ENCODE measurements at places on chromosomes 5 and 9.

DNA sequence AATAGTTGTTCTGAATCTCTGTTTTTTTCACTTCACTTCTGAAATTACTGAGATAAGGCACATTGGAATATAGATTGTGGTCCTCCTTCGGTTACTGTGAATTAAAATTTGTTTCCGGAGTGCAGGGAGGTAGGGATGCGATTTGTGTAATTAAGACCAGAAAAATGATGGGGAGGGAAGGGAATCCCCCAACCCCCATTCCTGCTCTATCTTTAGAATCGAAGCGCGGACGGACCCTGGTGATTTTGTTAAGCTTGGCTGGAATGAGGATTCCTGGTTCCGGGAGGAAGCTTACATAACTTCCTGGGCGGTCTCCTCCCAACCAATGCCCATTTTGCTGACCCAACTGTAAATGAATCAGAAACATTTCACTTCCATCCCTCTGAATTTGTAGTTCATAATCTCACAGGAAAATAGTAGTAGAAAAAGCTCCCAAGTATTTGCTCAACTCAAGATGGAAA, 220.1 kb upstream of the MSX2 start:
- H3K27ac ChIP-seq, result no peak overlapping the region
- DNase-seq, result no peak
- no peaks in the 10 kb centered on the region for H3K27me3 ChIP-seq
- no peaks in the 10 kb centered on the region for H3K36me3 ChIP-seq
- peak overlapping the region; percentile 15 for H3K4me3 ChIP-seq
- H3K4me1 ChIP-seq, result peaks cover 11% of the 10 kb centered on the region

DNA sequence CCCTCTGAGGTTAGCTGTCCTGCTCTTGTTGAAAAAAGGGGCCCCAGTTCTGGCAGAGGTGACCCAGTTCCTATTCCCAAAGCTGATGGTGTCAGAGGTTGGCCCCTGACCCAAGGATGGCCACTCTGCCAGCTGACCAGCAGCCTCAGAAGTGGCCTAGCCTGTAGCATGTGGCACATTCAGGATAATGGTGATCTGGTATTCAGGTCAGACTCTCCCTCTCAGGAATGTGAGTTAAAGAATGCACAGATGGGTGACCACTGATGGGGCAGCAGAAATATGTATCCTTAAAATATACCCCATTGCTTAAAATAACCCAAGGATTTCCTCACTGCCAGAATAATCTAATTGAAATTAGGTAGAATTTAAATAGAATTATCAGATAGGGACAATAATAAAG, 369.2 kb downstream of the SEMA5A start:
- no peaks in the 10 kb centered on the region for H3K4me1 ChIP-seq
- no peaks in the 10 kb centered on the region for H3K27me3 ChIP-seq
- no peak overlapping the region for H3K4me3 ChIP-seq
- DNase-seq, result no peak
- H3K36me3 ChIP-seq, result no peaks in the 10 kb centered on the region
- H3K27ac ChIP-seq, result no peak overlapping the region

DNA sequence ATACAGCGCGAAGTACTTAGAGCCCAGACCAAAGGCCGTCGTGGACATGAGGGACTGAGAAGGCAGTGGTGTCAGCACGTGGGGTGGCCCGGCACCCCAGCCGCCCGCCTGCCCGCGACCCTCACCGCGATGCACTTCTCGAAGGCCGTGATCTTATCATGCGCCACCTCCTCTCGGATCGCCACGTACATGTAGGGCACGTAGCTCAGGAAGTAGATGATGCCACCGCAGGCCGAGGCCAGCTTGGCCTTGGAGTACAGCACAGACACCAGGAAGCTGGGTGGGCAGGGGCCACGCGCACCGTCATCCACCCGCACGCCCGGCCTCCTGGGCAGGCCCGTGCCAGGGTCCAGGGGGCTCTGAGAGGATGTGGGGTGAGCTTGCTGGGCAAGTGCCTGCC, 11.0 kb downstream of the ABCA2 start:
- no peaks in the 10 kb centered on the region for H3K4me1 ChIP-seq
- H3K27ac ChIP-seq, result no peak overlapping the region
- H3K36me3 ChIP-seq, result peaks cover 64% of the 10 kb centered on the region
- no peaks in the 10 kb centered on the region for H3K27me3 ChIP-seq
- no peak for DNase-seq

GRCh38 chr5:53997736-53998627, 312.4 kb downstream of the ARL15 start:
- no peak overlapping the region for H3K4me3 ChIP-seq
- H3K36me3 ChIP-seq, result no peaks in the 10 kb centered on the region
- H3K4me1 ChIP-seq, result peaks cover 8% of the 10 kb centered on the region
- H3K27ac ChIP-seq, result no peak overlapping the region
- H3K27me3 ChIP-seq, result no peaks in the 10 kb centered on the region
- DNase-seq, result no peak

GRCh38 chr5:22514231-22514630, 338.9 kb downstream of the CDH12 start:
- no peak overlapping the region for H3K4me3 ChIP-seq
- no peaks in the 10 kb centered on the region for H3K36me3 ChIP-seq
- no peak overlapping the region for H3K27ac ChIP-seq
- no peak for DNase-seq
- no peaks in the 10 kb centered on the region for H3K27me3 ChIP-seq

DNA sequence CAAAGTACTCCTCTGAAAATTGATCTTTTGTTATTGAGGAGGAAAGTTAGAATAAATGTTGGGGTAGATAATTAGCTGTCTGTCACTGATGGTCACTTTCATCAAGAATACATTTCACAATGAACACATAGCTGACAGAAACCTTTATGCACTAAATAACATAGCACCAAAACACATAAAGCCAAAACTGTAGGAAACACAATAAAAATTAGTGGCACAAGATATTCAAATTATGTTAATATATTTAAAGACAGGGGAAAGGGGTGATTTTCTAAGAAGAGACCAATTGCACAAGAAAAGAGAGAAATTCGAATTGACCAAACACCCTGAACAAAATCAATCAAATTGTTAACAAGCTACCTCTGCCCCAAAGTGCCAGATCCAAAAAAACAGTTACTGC, 89.7 kb downstream of the AK8 start:
- peaks cover 4% of the 10 kb centered on the region for H3K4me1 ChIP-seq
- H3K27ac ChIP-seq, result no peak overlapping the region
- H3K36me3 ChIP-seq, result no peaks in the 10 kb centered on the region

- DNase-seq, result no peak
- H3K4me1 ChIP-seq, result peaks cover 8% of the 10 kb centered on the region
- no peaks in the 10 kb centered on the region for H3K36me3 ChIP-seq
- H3K27ac ChIP-seq, result no peak overlapping the region
Observed at GRCh38 chr5:124920909-124921666, 174.6 kb upstream of the ZNF608 start.

GRCh38 chr5:132663771-132664695, 6.1 kb downstream of the IL13 start:
- no peak overlapping the region for H3K4me3 ChIP-seq
- H3K4me1 ChIP-seq, result no peaks in the 10 kb centered on the region
- H3K27ac ChIP-seq, result no peak overlapping the region
- no peaks in the 10 kb centered on the region for H3K36me3 ChIP-seq
- no peaks in the 10 kb centered on the region for H3K27me3 ChIP-seq
- DNase-seq, result no peak

- no peak overlapping the region for H3K4me3 ChIP-seq
- H3K27ac ChIP-seq, result peak overlapping the region; percentile 72
- H3K4me1 ChIP-seq, result peaks cover 79% of the 10 kb centered on the region
- no peak for DNase-seq
Observed at GRCh38 chr5:151662805-151663204, 23.9 kb downstream of the SPARC start.
